GM23248 (cell line): ENCODE measurements at places on chromosomes 2 and 18.
A peak's percentile ranks its signal among the peaks of the same experiment; 100 is the strongest.

GRCh38 chr2:208657468-208657867 is 250.9 kb downstream of the PTH2R start:
- DNase-seq, result no peak

GRCh38 chr2:101306410-101306809 is 2.1 kb downstream of the RNF149 start:
- peak; percentile 55 for DNase-seq

- no peak for DNase-seq
Observed at GRCh38 chr18:78241535-78242253, 737.9 kb upstream of the SALL3 start.

- no peak for DNase-seq
Observed at GRCh38 chr2:30250421-30250820, 19.1 kb downstream of the LBH start.

DNA sequence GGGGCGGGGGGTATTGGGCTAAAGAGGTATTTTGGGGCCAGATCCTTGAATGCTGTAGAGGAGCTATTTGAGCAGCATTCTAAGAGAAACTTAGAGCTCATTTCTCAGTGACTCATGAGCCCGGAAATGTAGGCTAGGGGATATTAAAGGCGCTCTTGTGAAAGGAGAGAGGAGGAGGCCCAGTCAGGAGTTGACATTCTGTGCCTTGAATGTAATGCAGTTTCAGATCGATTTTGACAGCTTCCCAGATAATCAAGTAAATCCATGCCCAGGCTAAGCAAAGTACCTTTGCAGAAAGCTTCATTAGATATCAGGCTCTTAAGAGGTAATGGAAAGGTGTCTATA is 1.5 kb downstream of the CAB39 start:
- DNase-seq, result peak; percentile 89

DNA sequence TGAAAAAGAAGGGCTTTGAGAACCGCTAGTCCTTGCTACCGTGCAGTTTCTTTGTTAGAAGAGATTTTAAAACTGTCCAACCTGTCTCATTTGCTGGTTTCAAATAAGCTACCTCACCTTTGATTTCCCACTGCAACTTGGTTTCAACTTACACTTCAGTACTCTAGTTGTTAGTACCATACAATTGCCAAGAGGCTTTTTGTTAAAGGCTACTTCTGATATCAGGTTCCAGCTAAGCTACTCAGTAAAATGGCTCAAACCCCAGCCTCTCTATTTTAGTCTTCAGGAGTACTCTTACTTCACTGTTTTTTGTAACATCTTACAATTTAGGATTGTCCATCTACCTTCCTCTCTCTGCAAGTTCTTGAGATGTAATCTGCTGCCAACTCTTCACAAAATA is 91.6 kb downstream of the INO80D start:
- DNase-seq, result no peak
